ENCODE measurements at places on chromosomes 7 and 10.

- no peak for DNase-seq
These were observed 160.0 kb upstream of the ZNF804B start for GRCh38 chr7:88599528-88599927.

DNA sequence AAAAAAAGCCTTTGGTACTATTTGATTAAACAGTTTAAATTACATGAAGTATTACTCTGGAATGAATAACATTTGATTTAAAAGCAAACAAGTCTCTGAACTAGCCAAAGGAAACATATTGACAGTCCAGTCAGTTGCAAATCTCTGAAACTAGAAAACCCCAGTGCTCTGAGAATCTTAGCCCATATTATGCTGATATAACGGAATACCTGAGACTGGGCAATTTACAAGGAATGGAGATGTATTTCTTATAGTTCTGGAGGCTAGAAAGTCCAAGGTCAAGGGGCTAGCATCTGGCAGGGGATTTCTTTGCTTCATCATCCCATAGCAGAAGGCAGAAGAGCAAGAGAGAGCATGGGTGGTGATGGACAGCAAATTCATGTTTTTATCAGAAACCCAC is 21.7 kb upstream of the FKBP9 start:
- DNase-seq, result no peak

DNA sequence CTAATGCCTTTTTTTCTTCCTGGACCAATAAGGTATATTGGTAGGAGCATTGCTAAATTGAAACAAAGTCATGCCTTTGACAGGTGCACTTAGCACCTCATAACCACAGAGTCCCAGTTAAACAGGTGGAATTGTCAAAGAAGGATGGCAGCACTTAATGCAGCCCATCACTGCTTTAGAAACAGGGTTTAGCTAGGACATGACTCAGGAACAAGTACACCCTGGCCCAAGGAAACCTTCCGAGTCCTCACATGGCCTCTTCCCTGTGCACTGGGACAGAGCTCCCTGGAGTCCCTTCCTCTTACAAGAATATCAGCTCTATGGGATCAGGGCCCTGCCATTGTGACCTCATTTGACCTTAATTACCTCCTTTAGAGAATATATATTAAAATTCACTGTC is 382.7 kb downstream of the EXOC4 start:
- no peak for DNase-seq

DNA sequence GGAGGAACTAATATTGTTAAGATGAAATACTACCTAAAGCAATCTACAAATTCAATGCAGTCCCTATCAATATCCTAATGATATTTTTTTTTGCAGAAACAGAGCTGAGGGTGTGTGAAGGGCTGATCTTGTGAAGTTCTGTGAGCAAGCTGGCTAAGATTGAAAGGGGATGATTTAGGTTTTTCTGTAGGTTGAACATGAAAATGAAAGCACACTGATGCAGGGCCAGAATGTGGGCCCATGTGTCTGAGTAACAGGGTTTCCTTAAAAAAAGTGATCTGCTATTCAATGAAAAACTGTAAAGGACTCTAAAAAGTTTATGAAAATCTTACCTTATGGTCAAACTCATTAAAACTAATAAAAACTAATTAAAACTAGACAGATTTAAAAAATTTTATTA is 47.4 kb downstream of the GRB10 start:
- DNase-seq, result no peak

DNA sequence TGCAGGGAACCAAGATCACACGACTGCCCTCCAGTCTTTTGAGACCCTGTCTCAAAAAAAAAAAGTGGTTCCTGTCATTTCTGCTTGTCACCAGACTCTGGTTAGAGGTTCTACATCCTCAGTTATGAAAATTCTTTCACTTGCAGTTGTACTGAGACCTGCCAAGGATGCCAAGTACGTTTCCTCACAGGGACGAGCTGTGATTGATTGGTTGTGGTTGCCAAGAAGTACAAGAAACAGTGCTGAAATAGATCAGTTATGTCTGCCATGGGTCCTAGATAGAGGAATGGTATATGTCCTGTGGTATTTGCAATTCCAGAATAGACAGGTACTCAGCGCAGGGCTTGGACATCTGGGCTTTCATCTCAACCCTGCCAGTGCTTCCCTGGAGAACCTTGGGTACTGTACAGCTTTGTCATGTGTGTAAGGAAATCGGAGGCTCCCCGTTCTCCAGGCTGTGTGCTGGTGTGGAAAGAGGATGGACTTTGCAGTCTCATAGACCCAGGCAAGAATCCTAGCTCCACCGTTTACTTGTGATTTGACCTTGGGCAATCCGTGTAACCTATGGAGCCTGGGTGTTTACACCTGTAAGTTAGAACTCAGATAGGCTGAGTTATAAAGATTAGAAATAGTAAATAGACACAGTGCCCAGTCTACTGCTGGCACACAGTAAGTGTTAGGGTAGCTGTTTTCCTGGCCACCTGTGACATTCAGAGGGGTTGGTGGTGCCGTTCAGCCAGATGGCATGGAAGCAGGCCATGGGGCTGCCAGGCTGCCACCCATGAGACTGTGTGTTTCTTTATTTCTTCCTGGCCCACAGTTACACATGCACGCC is 53.0 kb downstream of the COL13A1 start:
- DNase-seq, result no peak

DNA sequence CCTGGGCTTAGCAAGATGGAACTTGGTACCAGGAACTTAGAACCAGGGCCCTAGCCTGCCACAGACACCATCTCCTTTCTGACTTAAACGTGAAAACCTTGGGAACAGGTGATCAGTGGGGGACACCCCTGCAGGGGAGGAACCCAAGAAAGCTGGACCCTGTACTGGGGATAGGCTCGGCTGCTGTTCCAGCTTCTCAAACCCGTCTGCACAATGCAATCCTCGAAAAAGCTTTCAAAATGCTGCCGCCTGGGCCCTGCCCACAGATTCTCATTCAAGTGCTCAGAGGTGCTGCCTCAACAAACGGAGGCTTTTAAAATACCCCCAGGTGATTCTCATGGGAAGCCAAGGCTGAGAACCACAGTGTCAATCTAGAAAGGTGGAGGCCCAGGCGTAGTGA is 169.7 kb downstream of the ARHGAP21 start:
- no peak for DNase-seq

DNA sequence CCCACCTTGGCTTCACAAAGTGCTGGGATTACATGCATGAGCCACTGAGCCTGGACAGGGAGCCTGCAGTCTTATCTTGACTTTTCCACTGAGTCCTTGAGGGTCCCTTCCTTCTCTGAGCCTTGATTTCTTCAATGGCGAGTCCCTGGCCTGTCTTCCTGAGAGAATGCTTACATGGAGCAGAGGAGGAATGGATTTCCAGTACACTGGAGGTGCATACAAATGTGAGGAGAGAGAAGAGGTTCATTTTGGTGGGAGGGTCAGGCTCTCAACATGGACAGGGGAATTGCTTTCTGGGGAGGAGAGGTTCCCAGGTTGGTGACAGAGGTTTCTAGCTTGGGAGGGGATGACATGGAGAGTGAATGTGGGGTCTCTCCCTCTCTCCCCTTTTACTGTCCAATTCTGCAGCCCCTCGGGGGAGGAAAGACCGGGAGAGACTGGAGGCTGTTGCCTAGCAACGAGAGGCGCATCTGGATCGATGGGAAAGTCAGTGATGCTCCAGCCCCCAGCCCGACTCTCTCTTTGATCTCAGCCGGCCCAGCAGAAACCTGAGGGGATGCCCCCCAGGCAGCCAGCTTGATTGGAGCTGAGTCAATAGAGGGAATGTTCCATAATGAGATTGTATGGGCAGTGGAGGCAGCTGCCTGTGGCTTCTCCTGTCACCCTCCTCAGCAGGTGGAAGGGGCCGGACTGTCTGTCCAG is 14.8 kb downstream of the SRRM3 start:
- no peak for DNase-seq

- no peak for DNase-seq
These were observed 128.6 kb downstream of the APBB1IP start for GRCh38 chr10:26566525-26567350.

All from stimulated activated CD8-positive, alpha-beta memory T cell treated with anti-CD3 and anti-CD28 coated beads, Interleukin-4, amount 100 ng/mL, for 1 hour (primary cell).